H9 (cell line): ENCODE measurements at places on chromosomes 7 and 10.
A peak's percentile ranks its signal among the peaks of the same experiment; 100 is the strongest.

- no peak for DNase-seq
These were observed 48.7 kb upstream of the ZMIZ1 start for GRCh38 chr10:79020015-79020491.

DNA sequence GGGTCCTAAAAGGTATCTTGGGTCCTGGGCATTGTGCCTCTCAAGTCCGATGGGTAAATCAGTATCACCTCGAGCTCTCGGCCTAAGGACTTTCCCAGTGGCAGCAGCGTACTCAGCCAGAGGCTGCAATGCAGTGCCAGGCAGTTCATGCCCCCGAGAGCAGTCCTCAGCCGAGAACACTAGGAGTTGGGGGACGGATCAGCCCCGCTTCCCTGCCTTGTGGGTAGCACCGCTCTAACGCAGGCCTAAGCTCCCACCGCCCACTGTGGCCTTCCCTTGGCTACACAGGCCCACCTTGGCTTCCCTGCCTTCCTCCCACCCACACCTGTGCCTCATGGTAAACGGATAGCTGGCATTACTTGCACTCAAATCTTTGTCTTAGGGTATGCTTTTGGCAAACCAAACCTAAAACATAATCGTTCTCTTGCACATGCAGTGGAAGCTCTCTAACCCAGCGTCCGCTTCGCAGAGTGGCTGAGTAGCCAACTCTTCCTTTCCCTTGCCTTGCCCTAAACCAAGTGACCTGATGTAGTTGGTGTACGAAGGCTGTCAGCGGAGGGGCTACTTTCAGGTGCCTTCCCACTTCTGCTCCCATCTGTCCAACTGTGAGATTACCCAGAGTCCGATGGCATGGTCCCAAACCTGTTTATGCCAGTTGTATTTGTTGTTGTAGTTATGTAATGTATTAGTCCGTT is 73.2 kb upstream of the CHST15 start:
- no peak for DNase-seq

DNA sequence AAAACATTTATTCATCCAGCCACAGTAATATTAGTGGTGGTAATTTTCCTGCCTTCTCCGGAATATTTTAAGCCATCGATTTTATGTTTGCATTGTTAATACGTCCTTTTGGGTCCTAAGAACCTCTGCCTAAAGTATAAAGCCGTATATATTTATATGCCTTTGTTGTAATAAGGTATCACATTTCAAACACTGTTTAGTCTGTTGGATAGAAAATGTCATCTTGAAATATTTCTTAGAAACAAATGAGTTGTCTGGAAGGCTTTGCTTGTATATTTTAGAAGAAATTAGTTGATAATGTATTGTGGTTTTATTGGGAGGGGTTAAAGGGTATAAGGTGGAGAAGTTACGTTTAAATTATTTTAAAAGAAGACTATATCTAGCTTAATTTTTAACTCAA is 11.1 kb downstream of the PRPF18 start:
- no peak for DNase-seq

DNA sequence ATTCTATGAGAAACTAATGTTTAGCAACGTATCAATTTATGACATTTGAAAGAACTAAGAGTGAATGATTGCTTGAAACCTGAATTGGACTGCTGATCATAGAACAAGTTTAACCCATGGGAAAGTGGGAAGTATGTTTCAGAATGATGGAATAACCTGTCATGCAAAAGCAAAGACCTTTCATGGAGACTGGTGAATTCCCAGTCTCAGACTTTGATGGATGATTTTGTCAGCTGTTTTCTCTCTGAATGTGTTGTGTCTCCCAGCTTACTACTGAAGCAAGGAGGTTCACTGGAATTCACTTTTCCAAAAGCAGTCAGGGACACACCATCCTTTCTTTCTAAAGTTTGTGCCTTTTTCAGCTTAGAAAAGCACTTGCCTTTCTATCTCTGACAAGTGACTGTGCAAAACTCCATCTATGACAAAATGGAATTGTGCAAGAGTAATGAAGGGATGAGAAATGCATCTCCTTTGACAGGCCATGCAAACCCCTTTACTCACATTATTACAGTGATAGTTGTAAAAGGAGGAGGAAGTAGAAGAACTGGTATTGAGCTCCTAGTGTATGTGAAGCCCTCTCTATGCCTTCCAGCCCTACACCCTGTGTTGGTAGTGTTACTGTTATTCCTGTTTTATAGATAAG is 176.1 kb downstream of the PRKG1 start:
- no peak for DNase-seq

DNA sequence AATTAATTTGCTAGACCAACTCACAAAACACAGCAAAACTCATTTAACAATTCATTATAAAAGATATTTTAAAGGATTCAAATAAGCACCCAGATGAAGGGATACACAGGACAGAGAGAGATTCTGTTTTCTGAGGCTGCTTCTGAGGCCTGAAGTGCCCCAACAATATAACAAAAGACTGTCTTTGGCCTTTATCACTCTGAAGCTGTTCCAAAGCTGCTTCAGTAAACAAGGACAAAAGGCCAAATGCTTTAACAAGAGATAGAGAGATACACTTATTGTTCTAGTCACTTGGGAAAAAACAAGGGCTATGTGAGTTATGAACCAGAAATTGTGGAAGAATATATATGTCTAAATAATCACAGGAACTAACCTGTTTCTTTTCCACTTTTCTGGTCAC is 223.7 kb downstream of the CXCL12 start:
- no peak for DNase-seq

GRCh38 chr10:95352684-95353083 is 61.9 kb upstream of the PDLIM1 start:
- DNase-seq: no peak

DNA sequence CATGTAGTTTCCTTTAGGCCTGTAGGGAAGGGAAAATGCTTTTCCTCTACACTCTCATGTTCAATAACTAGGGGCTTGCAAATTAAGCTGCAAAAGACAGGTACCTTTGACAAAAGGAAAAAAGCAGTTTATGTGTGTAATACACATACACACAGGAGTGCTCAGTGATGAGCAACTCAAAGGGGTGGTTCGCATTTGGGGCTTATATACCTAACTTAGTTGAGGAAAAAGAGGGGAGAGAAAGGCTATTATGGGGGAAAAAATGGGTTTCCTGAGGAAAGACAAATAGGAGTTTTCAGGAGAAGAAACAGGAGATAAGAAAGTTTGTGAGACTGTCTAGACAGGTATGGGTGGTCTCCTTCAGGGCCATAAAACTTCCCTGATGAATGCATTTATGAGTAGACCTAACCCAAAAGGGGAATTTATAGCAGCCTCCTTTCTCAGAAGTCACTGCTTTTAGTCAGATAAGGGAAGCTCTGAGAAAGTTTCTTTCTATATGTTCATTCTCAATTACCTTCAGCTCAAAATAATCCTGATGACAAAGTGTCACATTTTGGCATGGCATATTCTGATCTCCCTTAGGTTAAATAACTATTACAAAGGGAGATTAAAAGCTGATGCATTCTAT is 55.2 kb upstream of the EZH2 start:
- DNase-seq: no peak

DNA sequence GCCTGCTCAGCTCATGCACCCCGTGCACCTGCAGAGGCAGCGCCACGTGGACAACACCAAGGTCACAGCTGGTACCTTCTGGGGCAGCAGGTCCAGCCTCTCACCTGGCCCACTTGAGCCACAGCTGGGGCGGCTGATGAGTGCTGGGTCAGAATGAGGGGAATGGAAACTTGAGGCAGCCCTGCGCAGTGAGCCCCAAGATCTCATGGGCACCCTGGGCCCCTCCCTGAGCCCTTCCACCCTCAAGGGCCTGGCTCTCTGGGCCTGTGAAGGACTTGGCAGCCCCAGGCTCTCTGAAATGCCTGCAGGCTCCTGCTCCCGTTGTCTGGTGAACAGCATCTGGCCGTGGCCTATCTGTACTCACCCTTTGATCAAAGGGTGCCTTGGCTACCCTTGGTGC is 112.7 kb downstream of the TCERG1L start:
- peak; percentile 18 for DNase-seq

- no peak for DNase-seq
These were observed 244.7 kb downstream of the PTEN start for GRCh38 chr10:88108115-88108610.

DNA sequence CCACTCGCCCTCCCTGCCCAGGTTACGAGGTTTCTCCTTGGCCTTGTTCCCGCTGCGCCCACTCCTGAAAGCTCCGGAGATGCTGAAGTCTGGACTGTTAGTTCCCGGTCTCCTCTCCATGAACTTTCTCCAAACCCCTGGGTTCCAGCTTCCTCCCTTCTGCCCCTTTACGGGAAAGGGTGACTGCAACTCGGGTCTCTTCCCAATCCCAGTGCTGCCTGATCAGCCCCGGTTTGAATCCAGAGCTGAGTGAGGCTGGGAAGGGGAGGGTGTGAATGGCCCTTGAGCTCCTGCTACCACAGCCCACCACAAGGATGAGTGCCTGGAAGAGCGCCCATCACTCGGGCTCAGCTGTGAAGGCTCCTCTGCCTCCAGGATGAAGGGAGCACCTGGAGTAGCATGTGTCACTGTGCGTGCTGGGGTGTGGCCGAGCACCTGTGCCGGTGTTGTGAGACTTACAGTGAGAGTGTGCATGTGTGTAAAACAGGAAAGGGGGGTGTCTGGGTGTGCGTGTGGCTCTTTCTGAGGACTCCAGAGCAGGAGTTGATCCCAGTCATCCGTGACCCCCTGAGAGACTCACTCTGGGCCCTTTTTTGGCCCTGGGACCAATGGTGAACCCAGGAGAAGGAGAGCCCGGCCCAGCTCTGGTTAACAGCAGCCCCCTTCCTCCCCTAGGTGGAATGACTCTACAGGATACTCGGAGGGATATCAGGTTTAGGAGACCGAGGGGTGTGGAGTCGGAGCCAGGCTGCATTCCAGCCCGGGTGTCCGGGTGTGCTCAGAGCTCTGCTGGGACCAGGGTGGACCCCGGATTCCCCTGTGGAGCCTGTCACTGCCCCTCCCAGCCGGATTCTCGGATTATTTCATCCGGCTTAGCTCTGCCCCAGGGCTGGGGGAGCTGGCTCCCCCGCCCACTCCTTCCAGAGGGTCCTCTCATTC is 1.1 kb upstream of the ZNF467 start:
- peak; percentile 59 for DNase-seq

DNA sequence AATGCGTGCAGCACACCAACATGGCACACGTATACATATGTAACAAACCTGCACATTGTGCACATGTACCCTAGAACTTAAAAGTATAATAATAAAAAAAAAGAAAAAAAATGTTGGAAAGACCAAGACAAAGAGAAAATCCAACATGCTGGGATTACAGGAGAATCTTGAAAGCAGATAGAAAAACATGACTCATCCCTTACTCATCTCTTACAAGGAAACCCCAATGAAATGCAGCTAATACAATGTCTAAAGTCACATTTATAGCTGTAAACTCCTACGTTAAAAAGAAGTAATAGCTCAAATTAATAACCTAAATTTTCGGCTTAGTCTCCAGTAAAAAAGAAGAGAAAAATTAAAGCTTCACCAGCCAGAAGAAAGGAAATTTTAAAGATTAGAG is 47.5 kb upstream of the DGKB start:
- no peak for DNase-seq

DNA sequence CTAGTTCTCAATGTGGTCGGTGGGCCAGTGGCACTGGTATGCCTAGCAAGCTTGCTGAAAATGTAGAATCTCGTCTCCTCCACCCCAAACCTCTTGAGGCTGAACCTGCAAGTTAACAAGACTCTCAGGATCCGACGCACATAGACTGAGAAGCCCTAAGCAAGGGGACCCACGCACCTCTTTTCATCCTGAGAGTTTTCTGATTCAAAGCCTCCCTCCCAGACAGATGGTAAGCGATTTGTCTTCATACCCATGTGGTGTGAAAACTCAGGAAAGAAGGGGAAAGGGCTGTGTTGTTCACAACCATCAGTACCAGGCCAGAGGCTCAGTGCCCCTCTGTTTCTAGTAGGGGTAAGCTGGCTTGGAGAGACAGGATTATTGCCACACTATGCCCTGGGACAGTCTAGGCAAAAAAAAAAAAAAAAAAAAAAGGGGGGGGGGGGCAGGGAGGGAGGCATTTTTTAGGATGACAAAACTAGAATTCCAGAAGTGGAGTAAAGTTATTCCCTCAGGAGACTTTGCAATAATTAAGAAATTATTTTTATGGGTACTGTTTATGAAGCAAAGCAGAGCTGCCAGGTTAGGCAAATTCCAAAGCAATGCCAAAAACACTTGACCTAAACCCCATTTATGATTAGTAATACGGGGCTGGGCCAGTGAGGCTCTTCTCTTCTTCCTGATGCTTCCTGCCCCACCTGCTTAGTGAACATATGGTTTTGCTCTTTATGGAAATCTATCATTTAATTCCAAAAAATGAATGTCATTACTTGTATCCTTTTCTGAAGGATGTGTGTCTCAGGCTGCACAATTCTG is 117.6 kb upstream of the PDLIM1 start:
- no peak for DNase-seq

DNA sequence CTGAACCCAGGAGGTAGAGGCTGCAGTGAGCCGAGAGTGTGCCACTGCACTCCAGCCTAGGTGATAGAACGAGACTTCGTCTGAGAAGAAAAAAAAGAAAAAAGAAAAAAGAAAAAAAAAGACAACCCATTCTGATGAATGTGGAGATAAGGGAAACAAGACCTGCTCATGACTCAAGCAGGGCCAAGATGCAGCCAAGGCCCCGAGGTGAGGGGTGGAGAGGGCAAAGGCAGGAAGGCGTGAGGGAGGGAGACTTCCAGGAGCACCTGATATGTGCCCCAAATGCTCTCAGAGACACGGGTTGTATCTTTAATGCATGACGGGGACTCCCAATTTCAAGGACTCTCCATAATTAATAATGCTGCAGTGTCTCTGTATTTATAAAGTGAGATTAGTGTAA is 134.6 kb downstream of the PIP4K2A start:
- DNase-seq: no peak

DNA sequence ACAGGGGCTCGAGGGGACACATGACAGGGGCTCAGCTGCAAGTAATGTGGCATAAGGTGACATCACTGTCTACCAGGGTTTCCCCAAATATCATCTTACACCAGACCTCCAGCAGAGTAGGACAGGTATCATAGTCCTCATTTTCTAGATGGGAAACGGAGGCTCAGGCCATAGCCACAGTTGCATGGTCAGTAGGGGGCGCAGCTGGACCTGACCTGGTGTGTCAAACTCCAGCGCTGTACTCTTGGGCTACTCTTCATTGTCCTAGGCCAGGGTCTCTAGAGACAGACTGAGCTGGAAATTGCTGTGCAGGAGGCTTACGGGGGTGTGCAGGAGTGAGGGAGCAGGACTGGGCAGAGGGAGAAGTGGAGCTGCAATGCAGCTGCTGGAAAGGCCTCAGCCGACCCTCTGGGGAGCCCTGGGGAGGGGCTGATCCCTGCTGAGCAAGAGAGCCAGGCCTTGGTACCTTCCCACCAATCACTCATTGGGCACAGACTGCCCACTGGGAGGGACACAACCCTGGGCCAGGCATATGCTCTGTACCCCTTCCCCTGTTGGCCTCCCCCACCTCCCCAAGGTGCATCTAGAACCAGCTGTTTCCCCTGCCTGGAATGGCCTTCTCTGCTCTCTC is 89.9 kb downstream of the CDH23 start:
- peak; percentile 81 for DNase-seq

DNA sequence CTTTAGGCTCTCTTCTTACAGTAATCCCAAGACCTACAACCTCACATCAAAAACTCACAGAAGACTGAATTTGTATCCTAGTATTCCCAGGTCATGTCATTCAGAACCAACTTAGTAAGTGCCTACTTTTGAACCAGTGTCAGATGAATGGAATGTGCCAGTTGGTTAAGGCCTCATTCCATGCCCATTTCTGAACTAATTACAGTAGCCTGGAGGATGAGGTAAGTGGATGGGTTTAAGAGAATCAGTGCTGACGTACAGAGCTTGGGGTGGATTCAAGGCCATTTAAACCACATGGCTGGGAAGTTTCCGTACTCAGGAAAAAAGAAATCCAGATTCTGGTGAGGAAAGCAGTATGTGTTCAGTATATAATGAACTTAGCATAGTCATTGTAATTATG is 21.9 kb upstream of the FOXP2 start:
- no peak for DNase-seq
